Esophagus squamous epithelium (tissue), 5 donors: ENCODE measurements at places on chromosomes 2 and 18.

- DNase-seq: no peak
Measured at GRCh38 chr2:233470011-233470687, 96.4 kb downstream of the USP40 start.

DNA sequence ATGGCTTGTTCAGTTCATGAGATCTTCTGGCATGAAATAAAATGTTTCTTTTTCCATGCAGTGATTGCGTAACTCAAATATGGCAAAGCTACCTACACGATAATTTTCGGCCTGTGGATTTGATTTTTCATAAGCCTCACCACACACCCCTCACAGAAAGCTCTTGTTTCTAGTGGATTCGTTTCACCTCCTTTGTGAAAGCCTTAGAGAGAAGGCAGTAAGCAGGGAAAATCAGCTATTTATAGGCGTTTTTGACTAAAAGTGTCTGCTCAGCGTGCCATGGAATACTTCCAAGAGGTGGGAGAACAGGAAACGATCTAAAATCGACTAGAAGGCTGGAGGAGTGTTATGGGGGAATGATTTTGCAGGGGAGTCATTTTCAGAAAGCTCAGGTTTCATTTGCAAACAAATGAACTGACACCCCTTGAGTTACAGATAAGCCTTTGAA, 417.9 kb downstream of the TGIF1 start:
- no peak for DNase-seq

DNA sequence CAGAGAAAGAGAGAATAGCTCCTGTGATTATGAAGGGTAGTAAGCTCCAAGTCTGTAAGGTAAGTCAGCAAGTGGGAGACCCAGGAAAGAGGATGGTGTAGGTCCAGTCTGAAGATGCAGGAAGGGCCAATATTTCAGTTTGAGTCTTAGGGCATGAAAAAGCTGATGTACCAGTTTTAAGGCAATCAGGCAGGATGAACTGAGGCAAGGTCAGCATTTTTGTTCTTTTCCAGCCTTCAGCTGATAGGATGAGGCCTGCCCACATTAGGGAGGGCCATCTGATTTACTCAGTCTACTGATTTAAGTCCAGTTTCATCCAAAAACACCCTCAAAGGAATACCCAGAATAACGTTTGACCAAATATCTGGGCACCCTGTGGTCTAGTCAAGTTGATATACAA, 347.3 kb downstream of the CMPK2 start:
- no peak for DNase-seq

DNA sequence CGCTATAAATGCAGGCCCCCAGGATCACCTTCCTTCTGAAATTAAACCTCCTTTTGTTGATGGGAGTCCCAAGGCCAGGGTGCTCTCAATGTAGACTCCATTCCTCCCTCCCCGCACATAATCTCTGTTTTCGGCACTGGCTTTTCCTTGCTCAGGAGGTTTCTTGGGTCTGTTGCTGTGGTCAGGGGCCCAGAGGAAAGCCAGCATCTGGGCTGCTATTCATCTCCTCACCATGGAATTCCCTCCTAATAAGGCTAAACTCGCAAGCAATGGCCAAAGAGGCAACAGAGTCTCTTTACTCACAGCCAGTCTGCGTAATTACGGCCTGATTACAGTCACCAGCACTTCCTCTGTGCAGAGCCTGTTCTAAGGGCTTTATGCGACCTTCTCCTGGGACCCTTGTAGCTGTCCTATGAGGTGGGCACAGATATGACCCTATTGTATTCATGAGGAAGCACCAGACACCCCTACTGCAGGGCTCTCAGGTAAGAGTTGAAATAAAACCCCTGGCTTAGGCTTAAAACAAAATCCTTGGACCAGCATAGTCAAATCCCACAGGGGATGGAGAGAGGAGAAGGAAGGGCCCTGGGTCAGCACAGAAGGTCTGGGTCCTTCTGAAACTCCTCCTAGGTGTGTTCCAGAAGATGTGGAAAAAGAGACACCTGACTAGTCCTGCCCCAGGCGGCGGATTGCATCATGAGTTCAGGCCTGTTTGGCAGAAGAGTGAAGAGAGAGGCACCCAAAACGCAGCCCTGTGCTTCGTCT, 105.0 kb upstream of the SH3BP4 start:
- DNase-seq: no peak

GRCh38 chr2:120254178-120254577, 1.5 kb downstream of the RALB start:
- no peak for DNase-seq

DNA sequence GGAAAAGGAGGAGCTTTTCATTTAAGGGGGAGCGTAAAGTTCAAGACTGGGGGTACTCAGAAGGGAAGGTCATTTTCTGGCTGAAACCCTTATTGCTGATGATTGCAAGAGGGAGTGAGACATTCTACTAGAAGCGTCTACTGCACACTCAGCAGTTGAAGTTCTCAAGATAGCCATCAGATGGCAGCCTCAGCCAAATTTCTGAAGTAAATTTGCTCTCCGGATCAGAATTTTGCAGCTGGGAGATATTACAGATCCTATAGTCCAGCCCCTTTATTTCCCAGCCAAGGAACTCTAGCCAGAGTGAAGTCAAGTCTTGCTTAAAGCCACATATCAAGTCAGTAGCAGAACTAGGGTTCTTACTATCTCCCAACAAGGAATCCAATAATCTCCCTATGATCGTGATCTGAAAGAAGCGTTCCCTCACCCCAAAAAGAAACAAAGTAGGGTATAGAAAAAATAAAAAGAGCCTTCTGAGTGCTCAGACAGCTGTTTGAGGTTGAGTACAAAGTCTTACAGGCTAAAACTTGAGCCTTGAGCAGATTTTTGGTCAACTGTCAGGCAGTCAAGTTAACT, 24.0 kb downstream of the RAX start:
- DNase-seq: no peak

- DNase-seq: no peak
Measured at GRCh38 chr2:120666433-120666832, 69.2 kb upstream of the GLI2 start.

DNA sequence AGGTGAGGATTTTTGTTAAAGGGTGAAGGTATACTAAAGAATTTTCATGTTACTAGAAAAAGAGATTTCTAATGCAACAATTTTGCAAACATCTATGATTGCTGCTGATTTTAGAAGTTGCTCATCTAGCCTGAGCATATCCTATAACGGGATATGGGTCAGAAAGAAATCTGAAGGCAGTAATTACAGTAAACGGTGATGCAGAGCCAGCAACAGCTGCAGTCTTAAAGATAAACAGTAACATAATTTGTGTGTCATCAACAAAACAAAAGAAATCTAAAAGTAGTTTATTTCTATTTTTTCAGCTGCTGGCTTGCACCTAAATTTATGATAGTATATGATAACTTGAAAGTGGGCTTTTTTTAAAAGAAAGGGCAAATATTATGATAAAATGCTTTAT, 215.7 kb downstream of the SLC4A10 start:
- no peak for DNase-seq

- DNase-seq: no peak
Measured at GRCh38 chr18:32891797-32892196, 119.0 kb upstream of the KLHL14 start.

- no peak for DNase-seq
Measured at GRCh38 chr2:170139276-170139967, 38.5 kb upstream of the MYO3B start.

- DNase-seq: no peak
Measured at GRCh38 chr2:187617120-187617519, 62.9 kb upstream of the TFPI start.

GRCh38 chr2:229611360-229611759, 103.0 kb downstream of the DNER start:
- no peak for DNase-seq

DNA sequence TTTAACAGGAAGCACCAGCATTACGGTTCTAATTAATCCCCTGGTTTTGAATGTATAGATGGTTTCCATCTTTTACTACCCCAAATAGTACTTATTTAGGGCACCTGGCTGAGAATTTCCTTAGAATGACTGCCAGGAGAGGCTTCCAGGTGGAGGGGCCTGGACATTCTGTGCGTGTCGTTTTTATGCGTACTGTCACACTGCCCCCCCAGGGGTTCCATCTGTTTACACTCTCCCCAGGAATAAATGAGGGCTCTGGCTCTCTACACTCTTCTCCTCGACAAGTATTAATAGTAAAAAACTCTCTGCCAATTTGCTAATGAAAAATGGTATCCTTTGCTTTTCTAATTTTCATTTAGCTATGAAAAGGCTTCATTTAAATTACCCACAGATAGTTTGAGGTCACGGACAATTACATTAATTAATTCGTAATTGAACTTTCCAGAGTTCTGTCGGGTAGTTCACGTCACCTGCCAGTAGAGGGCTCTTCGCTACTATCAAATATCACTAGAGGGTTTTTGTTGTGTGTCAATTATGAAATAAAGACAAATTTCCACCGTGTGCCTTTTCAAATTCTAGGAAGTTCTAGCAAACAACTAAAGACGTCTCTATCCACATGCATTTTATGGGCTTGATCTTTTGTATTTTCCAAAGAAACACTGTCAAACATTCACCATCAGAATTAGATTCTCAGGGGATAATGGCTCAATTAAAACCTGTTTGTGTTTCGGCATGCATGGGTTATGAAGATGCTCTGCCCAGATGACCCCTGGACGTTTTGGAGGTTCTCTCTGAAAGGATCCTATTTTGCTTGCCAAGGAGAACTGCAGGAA, 88.8 kb upstream of the ASB18 start:
- no peak for DNase-seq

DNA sequence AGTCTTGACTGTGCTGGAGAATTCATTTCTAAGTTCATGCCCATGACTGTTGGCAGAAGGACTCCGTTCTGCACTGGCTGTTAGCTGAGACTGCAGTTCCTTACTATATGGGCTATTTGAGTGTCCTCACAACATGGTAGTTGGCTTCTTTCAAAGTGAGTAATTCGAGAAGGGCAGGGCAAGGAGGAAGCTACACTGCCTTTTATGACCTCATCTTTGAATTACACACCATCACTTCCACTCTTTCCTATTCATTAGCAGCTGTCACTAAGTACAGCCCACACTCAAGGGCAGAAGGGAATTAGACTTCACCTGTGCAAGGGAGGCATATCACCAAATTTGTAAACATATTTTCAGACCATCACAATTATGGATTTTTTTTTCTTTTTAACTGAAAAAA, 55.9 kb upstream of the EPAS1 start:
- DNase-seq: no peak

- DNase-seq: no peak
Measured at GRCh38 chr18:30334781-30335180, 707.8 kb downstream of the DSC3 start.

DNA sequence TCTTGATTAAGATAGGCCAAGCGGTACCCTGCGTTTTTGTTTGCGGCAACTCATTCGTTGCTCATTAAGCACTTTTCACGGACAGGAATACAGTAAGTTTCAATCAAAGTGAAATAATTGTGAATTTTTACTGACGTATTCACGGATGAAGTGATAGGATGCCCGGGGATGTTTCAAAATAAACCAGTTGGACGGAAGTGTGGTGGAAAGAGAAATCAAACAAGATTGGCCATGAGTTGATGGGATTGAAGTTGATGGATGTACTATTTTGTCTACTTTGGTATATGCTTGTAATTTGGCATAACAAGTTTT, 481 bp downstream of the TMEM177 start:
- no peak for DNase-seq

GRCh38 chr2:96913398-96914202, 43.7 kb upstream of the SEMA4C start:
- DNase-seq: no peak
